Esophagus squamous epithelium (tissue), 5 donors: ENCODE measurements at places on chromosomes 7 and 10.

DNA sequence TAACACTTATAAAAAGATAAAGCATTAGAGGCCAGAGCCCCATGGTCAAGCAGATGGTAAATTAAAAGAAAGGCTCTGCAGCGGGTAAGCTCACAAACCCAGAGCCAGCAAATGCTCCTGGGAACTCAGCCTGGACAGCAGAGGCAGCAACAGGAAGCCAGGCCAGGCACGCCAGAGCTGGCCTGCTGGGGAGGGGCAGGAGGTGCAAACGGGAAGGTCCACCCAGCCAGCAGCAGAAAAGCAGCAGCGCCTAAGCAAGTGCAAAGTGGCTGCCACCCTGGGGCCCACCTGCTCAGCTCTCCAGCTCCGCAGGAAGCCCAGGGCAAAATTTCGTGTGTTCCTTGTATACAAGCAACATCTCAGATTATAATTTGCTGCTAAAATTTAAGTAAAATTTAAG is 82.7 kb upstream of the GPR22 start:
- DNase-seq: no peak

GRCh38 chr10:110081911-110082310 is 74.1 kb downstream of the ADD3 start:
- DNase-seq: no peak

DNA sequence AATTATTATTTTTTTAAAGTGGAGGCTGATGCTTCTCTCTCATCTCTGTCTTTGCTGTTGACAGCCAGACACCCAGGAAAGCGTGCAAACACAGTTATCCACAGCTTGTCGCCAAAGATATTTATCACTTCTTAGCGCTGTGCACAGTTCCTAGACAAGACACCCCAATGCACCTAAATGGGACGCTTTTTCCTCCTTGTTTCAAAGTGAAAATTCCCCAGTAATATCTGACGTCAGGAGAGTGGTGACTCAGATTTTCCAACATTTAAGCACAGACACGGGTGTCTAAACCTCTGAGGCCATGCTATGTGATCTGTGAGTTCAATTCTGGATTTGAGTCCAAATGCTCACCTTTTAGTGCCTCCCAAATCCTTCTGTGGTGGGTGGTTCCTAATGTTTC is 151.6 kb downstream of the EMX2 start:
- DNase-seq: no peak

GRCh38 chr7:101171442-101171837 is 6.1 kb upstream of the VGF start:
- DNase-seq: no peak

DNA sequence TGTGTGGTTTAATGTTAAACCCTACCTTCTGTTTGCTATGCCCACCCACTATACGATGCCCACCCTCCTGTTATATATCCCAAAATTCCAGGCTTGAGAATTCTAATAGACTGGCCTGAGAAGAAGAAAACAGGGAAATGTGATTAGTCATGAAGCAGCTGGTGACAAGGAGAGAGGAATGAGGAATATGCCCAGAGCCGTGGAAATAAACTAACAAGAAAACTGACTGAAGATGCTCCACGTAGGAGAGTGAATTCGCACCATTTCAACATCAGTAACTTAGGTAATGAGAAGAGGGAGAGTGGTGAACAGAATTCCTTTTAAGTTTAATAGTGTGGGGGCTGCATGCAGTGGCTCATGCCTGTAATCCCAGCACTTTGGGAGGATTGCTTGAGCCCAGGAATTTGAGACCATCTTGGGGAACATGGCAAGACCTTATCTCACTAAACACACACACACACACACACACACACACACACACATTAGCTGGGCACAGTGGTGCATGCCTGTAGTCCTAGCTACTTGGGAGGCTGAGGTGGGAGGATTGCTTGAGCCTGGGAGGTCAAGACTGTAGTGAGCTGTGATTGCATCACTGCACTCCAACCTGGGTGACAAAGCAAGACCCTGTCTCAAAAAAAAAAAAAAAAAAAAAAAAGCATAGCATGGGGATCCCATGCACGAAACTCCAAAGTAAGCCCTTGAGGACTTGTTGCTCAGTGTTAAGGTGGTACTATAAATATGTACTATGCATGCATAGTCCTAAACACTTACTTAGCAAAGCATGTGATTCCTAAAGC is 16.1 kb upstream of the SYPL1 start:
- no peak for DNase-seq

- DNase-seq: no peak
Observed at GRCh38 chr10:76397181-76398042, 966.0 kb downstream of the LRMDA start.

- DNase-seq: no peak
Observed at GRCh38 chr10:55627501-55628051, 733.5 kb downstream of the ZWINT start.

- no peak for DNase-seq
Observed at GRCh38 chr10:72061491-72061890, 26.9 kb downstream of the SPOCK2 start.

- no peak for DNase-seq
Observed at GRCh38 chr7:108824840-108825580, 255.3 kb downstream of the DNAJB9 start.

DNA sequence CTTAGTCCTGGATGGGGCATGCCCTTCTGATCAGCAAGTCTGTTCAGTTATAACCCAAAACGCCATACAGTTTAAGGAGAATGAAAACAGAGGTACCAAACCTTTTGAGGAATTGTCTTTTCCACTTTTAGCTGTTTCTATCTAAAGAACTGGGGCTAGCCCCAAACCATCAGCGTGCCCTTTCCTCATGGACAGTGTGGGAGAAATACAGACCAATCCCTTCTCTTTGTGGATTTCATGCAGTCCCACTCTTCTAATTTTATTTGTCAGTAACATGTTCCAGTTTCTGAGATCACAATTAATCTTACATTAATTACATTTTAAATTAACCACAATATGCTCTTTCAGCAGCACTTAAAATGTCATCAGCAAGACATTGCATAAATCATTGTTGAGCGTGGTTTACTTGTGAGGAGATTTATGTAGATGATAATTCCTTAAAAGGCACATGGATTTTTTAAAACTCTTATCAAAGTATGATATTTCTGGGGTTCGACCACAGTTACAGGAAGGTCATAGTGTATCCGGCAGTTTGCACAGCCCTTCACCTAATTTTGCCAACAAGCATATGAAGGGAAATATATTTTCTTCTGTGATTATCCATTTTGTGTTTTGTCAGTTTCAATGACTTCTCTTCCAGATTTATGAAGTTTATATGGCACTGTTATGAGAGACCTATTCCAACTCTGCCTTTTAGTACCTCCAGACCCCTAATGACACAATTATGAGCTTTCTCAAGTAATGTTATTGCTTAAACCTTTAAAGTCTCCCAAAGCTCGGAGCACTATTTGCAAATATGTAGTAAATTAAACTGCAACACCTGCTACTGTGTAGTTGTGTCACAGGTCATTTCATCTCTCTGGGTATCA is 868.4 kb upstream of the C7orf33 start:
- DNase-seq: no peak

DNA sequence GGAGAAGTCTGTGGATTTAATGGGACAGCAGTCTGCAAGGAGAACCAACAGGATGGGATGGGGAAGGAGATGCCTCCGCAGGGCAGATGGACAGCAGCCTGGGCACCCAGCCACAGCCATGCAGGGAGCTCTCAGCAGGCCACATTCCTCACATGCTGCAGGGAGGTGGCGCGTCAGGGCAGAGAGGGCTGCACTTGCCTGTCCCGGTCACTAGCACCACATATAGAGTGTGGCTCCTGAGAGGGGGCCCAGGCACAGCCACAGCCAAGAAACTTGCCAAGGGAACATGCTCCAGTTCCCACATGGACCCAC is 86.8 kb upstream of the ZMIZ1 start:
- DNase-seq: no peak

DNA sequence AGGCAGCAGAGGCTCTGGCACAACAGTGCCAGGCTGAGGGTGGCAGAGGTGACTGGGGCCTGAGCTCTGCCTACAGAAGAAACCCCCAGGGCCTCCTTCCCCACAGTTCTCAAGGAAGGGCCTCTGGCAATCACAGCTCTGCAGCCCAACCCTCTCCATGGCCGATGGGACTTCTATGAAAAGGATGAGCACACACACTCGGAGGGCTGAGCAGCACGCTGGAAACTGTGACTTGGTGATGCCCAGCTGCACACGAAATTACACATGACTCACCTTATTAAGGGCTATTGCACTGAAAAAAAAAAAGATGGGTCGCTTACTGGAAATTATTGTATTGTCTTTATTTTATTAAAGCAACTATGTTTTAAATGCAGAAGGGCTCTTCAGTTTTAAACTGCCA is 42.9 kb upstream of the LRRC18 start:
- DNase-seq: no peak
